ENCODE measurements at places on chromosomes 5 and 9.

DNA sequence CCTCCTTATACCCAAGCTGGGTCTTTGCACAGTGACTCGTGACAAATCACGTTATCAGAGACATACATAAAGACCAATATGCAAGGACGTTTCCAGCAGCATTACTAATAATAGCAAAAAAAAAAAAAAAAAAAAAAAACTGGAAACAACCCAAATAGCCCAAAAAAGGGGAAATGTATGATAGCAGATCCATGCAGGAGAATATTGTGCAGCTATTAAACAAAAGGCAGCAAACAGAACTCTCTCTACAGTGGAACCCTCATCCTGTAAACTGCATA, 37.7 kb downstream of the C5orf15 start:
- DNase-seq: no peak

- peak; percentile 98 for DNase-seq
These were observed 4.4 kb downstream of the ATOSB start for GRCh38 chr9:35111001-35111933.

DNA sequence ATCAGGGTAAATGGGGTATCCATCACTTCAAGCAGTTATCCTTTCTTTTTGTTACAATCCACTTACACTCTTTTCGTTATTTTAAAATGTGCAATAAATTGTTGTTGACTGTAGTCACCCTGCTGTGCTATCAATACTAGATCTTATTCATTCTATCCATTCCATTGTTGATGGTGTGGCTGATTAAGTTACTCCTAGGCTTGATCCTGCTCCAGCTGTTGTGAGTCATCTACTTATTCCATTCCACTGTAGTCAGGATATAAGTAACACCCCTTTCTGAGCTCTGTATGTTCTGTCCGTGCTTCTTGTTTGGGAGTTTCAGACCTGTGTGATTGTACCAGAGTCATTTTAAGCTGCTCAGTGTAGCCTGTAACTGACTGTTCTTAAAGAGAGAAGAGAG, 122.5 kb upstream of the RUSC2 start:
- no peak for DNase-seq

DNA sequence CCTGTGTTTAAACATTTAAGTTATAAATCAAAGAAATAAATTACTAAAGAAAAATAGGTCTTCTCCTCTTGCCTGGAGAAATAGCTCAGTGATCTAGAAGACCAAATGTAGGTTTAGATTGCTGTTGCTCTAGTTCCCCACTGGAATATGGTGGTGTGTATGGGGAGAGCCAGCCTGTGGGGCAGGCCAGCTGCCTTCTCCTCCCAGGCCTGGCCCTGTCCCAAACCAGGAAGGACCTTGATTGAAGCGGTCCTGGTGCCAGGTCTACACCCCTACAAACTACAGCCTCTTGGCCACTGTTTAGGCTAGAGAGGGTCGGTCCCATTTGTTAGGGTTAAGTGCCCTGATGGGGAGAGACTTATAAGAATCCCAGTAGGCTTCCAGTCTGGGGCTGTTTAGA, 35.4 kb downstream of the MAN2A1 start:
- no peak for DNase-seq

- peak; percentile 74 for DNase-seq
These were observed 43.9 kb upstream of the EGFL7 start for GRCh38 chr9:136618580-136619547.

DNA sequence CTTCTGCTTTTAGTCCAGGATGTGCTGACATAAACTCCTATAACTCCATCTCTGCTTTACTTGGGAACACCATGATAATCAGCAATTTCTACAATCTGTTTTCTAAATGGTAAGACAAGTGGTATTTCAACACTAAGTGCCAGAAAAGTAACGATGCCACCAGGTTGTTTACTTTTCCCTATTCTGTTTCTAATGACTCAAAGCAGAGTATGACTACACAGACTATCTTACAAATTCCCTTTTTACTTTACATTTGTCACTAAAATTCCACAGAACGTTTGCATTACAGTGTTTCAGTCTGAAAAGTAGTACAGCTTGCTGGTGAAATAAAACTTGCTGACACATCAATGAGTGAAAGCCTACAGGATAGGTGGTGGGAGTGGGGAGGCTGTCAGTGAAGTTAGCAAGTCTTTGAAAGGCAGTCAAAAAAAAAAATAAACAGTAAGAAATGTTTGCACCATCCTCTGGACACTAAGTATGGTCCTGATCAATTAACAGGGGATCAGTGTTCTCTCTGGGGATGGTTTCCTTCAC, 186.5 kb downstream of the LURAP1L start:
- no peak for DNase-seq

DNA sequence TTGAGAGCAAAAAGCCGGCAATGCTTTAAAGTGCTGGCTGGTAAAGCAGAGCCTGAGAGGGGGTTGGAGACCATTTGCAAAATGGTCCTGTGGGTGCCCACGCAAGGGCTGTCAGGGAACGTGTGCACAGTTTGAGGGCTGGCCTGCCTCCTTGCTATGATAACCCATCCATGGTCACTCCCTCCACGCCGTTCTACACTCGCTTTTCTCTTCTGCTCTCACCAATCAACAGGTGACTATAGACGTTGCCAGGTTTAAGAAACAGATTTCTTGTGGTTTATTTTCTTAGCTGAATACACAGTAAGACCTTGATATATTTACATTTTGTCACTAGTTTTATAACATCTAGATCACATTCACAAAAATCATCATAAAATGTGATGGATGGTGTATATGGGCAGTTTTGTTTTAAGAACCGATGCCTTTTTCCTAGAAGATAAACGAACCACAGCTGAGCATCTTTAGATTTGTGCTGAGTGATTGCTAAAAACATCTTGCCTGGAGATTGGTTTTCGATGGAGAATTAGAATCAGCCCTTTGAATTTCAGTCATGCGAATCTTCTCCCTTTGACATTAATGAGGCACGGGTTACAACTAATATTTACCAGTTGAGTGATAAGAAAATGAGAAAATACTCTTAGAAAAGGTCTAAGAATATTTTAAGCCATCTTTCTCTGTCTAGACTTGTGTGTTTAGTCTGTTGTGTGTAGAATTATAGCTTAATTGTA, 13.9 kb downstream of the MAP1B start:
- DNase-seq: no peak

- DNase-seq: no peak
These were observed 124.6 kb upstream of the ERCC6L2 start for GRCh38 chr9:95750725-95751519.

- DNase-seq: no peak
These were observed 24.2 kb downstream of the PSMB7 start for GRCh38 chr9:124390794-124391658.
